HCT116 (cell line): ENCODE measurements at places on chromosomes 7 and 10.

DNA sequence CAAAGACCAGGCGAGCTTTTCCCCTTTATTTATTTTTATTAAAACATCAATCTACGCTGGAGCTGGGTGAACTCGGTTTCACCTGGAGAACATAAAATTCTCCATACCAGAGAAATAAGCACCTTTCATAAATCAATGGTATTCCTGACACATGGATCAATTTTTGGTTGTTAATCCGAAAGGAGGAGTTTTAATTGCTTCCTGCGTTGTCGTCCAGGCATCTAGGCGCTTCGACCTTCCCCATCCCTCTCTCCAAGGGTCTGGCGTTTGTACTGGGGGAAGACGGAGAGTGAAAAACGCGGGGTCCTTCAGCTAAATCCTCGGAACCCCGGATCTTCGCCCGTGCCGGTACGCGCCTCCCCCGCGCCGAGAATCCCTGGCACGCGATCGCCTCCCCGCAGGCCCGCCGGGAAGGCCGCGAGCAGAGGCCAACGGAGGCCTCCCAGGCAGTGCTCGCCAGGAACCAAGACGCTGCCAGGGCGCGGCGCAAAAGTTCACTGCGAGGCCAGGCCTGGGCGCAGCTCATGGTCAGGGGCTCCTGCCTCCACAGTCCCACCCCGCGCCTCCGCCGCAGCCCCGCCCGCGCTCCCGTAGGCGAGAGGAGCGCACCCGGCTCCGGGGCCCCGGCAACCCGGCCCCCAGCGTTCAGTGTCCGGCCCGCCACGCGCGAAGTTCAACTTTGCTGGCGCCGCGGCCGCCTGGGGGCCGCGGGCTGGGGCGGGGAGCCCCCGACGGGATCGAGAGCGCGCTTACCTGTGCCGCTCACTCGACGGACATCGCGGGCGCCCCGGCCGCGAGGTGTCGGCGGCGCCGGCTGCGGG, 8.3 kb upstream of the EBF3 start:
- DNase-seq, result no peak

- no peak for DNase-seq
These were observed 9.4 kb upstream of the ZC3HAV1 start for GRCh38 chr7:139118805-139119485.

- DNase-seq, result peak; percentile 75
These were observed 62.4 kb upstream of the MKRN1 start for GRCh38 chr7:140541513-140542227.

GRCh38 chr10:105950410-105950809, 1214.1 kb downstream of the SORCS1 start:
- DNase-seq, result no peak

DNA sequence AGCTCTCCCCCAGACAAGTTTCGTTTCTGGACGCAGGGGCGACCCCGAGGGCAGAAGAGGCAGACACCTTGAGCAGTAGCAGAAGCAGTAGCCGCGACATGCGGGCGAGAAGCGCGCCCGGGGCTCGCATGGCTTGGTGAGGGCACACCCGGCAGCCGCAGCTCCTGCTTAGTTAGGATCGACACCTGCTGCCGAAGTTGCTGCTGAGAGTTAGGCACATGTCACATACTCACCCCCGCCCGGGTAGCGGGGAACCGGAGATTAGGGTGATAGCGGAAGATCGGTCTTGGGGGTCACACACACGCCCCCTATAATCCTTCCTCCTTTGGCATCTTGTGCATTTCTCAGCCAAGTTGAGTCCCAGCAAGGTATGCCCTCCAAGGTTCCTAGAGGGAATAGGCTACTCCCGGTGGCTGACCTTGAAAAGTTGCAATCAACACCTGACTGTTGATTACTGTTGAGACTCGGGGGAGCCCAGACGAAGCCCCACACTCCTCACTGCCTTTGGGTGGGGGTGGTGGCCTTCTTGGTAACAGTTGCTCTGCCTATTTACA, 668 bp downstream of the GPR37 start:
- no peak for DNase-seq

GRCh38 chr10:80472234-80473095, 18.4 kb downstream of the TSPAN14 start:
- no peak for DNase-seq

DNA sequence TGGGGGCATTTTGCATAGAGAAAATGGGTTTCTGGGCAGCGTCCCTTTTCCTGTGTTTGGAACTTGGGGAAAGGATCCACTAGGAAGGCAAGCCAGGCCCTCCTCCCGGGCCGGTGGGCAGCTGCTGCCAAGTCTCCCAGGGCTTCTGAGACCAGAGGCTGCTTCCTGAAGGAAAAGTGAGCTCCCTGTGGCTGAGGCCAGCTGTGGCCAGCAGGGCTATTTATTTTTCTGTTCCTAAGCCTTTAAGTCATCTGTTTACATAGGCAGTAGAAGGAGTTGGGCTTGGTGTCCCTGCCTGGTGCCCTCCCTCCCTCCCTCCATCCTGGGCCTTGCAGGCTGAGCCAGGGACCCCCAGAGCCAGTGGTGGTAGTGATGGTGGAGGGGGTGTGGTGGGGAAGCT, 70.5 kb upstream of the COL13A1 start:
- DNase-seq, result no peak

GRCh38 chr7:15236952-15237351, 324.9 kb downstream of the AGMO start:
- DNase-seq, result no peak

DNA sequence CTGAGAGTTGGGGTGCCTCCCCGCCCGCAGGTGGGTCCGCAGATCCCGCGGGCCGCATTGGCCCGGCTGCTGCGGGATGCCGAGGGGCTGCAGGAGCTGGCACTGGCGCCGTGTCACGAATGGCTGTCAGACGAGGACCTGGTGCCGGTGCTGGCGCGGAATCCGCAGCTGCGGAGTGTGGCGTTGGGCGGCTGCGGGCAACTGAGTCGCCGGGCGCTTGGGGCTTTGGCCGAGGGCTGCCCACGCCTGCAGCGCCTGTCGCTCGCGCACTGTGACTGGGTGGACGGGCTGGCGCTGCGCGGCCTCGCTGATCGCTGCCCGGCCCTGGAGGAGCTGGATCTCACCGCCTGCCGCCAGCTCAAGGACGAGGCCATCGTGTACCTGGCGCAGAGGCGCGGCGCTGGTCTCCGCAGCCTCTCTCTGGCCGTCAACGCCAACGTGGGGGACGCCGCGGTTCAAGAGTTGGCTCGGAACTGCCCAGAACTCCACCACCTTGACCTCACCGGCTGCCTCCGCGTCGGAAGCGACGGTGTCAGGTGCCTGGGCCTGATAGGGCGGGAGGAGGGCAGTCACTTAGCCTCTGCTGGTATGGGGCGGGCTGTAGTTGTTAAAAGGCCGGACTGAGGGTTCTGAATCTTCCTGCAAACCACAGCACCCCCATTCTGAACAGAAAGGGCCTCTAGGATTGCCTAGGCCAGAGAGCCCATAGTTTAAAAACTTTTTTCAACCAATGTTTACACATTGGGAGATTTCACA, 1.3 kb downstream of the FBXL15 start:
- DNase-seq, result no peak

DNA sequence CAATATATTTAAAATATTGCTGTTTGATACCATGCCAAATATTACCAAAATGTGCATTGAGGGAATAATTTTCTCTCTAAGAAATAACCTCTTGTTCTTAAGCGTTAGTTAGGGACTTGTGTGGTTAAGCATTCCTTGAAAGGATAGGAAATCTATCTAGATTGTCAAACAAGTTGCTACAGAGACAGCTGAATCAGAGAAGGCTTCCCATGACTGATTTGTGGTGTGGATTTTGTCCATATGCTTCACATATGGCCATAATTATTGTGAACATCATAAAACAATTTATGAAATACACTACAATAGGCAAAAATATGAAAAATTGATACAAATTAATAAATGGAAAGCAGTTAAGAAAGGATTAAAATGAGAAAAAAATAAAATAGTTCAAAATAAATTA, 96.3 kb downstream of the GNAT3 start:
- DNase-seq, result no peak

GRCh38 chr10:104273286-104273685, 4.3 kb downstream of the GSTO2 start:
- no peak for DNase-seq

- no peak for DNase-seq
These were observed 102.4 kb downstream of the HIPK2 start for GRCh38 chr7:139675127-139676125.

DNA sequence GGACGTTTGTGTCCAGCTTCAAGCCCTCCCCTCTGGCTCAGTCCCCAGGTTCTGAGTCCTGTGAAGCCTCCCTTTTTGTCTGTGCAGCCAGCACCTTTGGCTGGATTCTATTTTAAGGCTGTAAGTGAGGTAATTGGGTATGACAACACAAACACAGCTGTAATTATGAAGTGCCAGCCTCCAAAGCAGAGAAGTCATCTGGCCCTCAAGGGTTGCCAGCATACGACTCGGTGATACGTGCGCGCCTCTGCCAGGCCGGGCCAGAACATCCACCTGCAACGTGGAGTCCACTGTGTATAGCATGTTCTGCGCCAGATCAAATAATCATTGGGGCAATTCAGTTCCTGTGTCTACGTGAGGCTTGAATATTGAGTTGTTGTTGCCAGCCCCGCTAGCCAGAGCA, 6.7 kb upstream of the FAM180A start:
- DNase-seq, result no peak

DNA sequence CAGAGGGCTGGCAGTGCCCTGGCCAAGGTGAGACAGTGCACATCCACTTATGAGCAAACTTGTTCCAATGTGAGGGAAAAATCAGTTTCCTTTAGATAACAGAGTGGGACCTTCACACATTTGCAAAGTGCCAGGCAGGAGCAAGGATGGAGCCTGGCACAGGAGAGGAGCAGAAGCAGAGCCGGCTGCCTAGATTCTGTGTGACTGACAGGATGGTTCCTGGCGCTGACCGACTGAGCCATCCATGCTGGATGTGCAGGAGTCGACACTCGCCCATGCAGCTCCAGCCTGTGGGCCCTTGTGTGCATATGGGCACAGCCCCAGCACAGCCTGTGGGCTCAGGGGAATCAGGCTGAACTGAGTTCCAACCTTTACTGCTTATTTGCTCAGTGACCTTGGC, 346.5 kb downstream of the GRID1 start:
- DNase-seq, result no peak

GRCh38 chr10:22609719-22610465, 104.5 kb downstream of the PIP4K2A start:
- DNase-seq, result no peak
